GM20000 (cell line): ENCODE measurements at places on chromosomes 3 and 15.

- no peak for DNase-seq
These were observed 119.9 kb downstream of the NSMCE3 start for GRCh38 chr15:29149738-29150075.

DNA sequence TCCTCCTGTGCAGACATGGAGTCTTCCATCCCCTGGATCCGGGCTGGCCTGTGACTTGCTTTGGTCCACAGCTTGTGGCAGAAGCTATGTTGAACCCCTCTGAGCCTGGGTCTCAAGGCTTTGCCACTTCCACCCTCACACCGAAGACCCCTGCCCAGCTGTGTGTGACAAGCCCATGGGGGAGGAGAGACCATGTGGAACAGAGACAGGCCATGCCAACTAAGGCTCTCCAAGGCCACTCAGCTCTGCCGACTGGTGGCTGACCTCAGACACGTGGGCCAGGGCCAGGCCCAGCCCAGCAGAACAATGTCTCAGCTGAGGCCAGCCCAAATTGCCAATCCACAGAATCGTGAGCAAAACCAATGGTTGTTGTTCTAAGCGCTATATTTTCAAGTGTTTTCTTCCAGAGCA, 16.4 kb upstream of the CFAP100 start:
- DNase-seq, result no peak

DNA sequence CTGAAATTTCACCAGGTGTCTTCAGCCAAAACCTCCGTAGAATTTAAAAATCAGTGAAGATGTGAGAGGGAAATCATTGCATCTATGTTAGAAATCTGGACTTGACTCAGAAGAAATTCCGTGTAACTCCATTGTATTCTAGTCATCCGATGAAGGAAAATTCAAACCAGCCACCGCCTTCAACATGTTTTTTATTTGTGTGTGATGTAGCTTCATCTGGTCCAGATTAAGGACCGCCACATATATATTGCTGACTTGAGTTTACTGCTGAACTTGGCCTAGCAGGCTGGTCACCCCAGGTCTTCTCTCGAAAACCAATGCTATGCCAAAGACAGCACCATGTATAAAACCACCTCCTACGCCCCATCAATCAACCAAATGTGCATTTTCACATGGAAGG, 120.9 kb downstream of the FOXP1 start:
- no peak for DNase-seq

GRCh38 chr3:194654443-194654842, 17.5 kb downstream of the LSG1 start:
- DNase-seq, result no peak

GRCh38 chr15:70892912-70893560, 410 bp downstream of the LRRC49 start:
- peak; percentile 39 for DNase-seq

GRCh38 chr3:47425383-47425778, 44.6 kb downstream of the PTPN23 start:
- DNase-seq, result peak; percentile 1

- DNase-seq, result no peak
These were observed 12.6 kb downstream of the CCR5 start for GRCh38 chr3:46383211-46383950.

DNA sequence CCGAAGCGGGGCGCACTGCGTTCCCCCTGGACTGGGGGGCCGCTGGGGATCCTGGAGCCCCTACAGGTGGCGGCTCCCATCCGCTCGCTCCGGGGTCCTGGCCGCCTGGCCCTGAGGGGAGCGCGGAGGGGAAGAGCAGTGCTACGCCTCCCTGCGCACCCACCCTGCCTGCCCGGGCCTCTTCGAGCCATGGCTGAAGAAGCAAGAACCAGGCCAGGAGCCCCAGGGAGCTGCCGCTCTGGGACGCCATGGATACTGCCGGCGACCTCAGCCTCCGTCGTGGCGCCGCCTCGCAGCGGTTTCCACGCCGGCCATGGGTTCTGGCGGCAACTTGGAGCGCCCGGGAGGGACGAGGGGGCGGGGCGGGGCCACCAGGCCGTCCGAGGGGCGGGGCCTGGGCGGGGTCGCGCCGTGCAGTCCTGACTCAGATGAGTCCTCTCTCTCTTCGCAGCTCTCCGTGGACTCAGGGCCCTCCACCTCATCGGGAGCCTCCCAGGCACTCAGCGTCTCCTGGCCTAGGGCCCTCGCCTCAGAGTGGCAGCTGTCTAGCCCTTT, 50.9 kb downstream of the MYL3 start:
- peak; percentile 67 for DNase-seq

GRCh38 chr3:12224181-12225147, 64.4 kb upstream of the PPARG start:
- no peak for DNase-seq

GRCh38 chr15:29126821-29127461, 142.7 kb downstream of the NSMCE3 start:
- DNase-seq, result no peak

GRCh38 chr3:141326123-141326522, 42.2 kb upstream of the ZBTB38 start:
- no peak for DNase-seq

GRCh38 chr15:39194106-39194830, 386.6 kb upstream of the THBS1 start:
- no peak for DNase-seq

GRCh38 chr3:130543322-130543721, 26.3 kb downstream of the COL6A6 start:
- DNase-seq, result no peak

DNA sequence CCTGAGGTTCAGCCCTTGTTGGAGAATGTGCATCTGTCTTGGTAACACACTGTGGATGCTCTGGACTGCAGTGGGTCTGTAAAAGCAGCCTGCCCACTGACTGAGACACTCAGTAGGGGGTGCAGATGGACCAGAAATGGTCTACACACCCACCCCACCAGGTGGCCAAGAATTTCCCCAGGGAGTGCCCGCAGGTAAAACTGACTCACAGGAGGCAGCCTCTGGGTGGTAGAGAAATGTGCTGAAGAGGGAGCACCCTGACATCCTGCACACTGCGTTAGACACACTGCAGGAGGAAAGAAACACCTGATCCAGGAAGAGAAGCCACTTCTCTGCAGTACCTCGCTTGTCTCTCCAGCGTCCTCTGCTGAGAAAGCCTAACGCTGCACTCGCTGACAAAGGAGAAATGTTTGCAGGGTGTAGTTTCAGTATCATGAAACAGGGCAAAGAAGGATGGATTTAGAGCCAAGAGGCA, 109.5 kb upstream of the ABHD17C start:
- DNase-seq, result no peak

- no peak for DNase-seq
These were observed 78.5 kb upstream of the MEF2A start for GRCh38 chr15:99487337-99487730.

DNA sequence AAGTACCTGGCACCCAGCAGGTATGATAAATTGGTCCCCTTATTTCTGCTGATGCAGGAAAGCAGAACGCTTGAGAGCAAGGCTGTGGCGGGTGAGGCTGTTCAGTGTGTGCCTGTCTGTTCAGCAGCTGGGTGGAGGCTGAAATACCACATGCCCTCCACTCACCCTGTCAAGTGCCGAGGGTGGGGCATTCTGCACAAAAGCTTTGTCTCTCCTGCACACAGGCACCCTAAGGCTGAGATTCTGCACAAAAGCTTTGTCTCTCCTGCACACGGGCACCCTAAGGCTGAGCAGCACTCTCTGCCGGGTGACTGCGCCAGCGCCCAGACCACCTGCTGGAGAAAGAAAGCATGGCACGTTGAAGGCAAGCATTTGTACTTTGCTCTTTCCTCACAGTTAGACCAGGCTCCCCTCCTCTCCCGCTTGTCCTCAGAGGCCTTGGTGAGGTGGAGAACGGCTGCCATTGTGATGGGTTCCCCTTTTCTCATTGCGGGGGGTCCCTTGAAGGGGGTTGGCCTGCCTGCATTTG, 97.5 kb downstream of the BDH1 start:
- DNase-seq, result no peak

DNA sequence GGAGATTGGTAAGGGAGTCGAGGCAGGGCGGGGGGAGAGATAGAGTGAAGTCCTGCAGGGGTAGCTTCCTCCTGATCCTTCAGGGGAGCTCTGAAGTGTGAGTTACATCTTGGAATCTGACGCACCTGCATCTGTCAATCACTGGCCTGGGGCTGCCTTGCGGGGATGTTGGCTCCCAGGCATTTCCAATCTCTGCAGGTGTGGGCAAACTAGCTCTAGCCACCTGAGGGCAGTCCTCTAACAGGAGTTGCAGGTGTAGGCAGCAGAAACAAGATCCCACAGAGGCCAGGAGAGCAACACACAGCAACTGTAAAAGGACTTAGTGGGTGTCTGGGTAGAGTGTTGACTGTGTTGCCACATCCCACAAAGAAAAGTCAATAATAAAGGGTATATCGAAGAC, 63.6 kb downstream of the ZNF621 start:
- no peak for DNase-seq

DNA sequence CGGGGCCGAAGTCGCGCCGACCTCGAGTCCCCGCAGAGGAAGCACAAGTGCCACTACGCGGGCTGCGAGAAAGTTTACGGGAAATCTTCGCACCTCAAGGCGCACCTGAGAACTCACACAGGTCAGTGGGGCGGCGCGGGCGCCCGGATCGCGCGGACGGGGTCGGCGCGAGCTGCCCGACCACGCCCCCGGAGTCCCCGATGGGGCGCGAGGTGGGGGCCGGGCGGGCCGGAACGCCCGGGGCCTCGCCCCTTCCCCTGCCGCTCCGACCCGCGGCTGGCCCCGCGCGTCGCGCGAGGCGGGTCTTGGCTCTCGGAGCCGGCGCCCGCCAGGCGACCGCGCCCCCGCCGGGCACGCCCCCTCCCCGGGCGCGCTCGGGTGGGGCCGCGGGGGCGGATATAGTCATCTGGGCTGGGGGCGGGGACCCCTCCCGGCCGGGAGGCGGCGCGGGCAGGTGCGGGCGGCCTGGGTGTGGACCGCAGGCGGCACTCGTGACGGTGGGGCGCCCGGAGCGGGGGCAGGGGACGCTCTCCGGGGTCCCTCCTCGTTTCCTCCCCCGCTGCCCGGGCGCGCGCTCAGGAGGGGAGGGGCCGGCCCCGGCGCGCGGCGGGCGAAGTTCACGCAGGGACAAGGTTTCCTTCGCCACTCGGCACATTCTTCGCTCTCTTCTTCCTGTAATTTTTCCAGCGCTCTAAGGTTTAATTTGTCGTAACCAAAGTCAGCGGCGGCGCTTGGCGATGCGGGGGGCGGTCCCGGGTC, 1.2 kb downstream of the KLF13 start:
- peak; percentile 84 for DNase-seq

GRCh38 chr15:81072551-81072950, 61.5 kb upstream of the CFAP161 start:
- no peak for DNase-seq

DNA sequence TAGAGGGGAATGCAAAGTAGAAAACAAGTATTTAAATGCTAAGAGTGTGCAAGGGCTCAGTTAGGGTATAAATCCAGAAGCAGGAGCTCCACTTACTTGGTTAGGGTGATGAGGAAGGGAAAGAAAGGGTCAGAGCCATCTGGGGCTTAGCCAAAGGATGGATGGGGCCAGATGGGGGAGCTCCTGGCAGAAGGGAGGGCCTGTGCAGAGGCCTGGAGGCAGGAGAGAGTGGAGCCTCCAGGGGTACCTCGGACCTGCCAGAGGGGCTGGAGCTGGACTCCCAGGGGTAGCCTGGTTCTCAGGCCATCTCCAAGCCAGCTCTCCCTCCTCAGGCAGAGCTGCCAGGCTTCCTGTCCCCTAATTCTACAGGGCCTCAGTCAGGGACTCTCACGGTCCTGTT, 506.3 kb downstream of the SHQ1 start:
- DNase-seq, result no peak

GRCh38 chr3:45054196-45054857, 28.2 kb downstream of the CLEC3B start:
- DNase-seq, result no peak

DNA sequence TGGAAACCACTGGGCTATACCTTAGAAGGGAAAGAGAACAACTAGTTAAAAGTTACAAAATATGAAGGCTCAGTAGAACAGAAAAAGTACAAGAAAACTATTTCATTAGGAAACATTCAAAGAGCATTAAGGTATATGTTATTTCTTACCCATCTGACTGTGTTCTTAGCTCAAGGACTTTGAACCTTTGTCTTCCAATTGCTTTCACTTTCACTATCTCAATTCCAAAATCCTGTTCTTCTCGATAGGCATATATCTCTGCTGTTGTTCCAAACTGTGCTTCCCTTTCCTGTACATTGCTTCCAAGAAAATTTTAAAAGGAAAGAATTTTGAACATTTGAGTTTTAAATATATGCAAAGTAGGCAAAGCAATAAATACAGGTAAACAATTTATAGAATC, 6.9 kb downstream of the CRBN start:
- DNase-seq, result peak; percentile 20

DNA sequence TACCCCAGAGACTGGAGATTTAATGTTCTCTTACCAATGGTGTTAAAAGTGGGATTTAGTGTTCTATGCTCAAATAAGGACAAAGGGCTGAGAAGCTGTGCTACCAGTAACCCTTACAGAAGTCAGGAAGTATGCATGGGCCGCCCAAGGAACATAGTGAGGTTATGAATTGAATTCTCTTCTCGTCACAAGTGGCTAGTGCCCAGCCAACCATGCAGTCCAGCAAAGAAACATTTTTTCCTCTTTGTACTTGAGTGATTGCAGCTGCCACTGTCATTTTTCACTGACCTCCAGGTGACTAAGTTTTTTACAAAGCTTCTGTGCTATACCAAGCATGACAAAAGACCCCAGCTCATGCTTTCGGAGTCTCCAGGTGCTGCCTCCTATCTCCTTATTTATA, 110.6 kb upstream of the DCBLD2 start:
- peak; percentile 39 for DNase-seq

DNA sequence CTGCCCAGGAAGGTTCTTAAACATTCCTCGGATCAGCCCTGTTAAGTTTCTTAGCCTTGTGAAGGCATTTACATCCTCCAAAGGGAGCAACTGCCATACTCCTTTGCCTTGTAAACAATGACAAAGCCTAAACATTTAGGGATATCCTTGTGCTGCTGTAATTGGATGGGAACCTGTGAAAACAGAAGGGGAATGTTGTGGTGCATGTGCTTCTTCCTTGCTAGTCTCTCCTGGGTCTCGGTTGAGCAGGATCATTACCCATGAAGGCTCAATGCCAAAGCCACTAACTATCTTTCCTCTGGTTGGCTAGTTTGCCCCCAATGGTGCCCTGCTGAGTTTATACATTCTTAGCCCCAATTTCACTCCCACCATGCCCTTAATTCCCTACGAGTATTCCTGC, 17.3 kb downstream of the CHRNA3 start:
- no peak for DNase-seq

DNA sequence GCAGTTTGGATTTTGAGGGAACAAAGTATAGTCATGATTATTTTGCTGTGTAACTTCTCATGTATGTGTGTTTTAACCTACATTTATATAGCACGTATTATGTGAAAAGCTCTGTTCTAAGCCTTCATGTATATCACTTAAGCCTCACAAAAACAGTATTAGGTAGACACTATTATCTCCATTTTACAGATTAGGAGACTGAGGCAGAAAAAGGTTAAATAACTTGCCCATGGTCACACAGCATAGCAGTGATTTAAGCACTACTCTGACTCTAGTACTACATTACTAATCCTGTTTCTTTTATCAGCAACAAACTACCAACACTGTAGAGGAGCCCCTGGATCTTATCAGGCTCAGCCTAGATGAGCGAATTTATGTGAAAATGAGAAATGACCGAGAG, 2.6 kb downstream of the LSM3 start:
- no peak for DNase-seq
